Forelimb muscle (tissue), 1 donor: ENCODE measurements at places on chromosomes 16 and 17. TPM values are rescaled to one million over a fixed set of nuclear protein-coding genes. Genes with fewer than 3 reads are reported as not detected.

DNA sequence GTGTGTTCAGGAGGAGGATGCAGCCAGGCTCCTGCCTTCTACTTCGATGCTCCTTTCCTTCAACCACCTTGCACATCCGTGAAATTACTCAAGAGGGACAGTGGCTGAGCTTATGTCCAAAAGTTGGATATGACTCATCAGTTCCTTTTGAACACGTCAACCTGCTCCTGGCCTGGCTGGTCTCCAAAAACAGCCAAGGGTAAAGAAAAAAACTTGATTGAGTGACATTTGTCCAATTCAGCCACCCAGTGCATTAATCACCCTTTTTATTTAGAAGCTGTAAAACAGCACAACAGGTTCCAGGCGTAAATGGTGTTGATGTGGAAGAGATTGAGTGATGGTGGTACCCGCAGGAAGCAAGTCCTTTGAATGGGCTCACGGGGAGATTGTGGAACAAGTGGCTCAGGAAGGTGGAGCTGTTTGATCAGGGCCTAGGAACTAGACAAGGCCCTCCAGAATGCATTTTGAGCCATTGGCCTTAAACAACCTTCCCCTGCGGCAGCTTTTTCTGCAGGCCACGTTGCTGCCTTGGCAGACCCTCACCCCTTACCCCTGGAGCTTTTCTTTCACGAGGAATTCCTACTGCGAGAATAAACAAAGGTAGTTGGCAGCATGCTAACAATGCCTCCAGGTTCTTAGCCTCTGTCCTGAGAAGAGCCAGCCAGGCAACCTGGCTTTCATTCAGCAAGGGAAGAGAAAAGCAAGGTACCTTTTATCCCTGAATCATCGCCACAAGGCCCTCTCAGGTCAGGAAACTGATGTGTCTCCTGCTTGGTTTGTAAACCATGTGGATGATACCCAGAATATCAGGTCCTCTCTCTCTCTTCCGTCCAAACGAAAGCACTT, 173.3 kb upstream of the CACNG5 start:
- no peak for DNase-seq

DNA sequence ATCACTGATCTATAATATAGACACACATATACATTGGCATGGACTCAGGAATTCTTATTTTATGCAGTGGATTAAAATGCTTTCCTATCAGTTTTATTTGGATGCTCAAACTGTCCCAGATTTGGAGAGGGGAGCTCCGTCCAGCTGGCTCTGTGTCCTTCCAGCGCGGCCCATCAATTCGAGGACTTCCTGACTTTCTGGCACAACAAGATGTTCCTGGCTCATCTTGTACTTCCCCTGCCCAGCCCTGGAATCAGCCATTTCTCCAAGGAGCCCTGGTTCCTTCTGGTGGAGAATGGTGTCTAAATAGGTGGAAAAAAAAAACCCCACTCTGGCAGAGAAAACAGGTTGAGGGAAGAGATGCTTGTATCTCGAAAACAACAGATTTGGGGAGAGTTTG, 94.5 kb downstream of the CRISPLD2 start:
- no peak for DNase-seq

- DNase-seq = no peak
Measured at GRCh38 chr17:38449364-38449763, 21.1 kb downstream of the ARHGAP23 start.

DNA sequence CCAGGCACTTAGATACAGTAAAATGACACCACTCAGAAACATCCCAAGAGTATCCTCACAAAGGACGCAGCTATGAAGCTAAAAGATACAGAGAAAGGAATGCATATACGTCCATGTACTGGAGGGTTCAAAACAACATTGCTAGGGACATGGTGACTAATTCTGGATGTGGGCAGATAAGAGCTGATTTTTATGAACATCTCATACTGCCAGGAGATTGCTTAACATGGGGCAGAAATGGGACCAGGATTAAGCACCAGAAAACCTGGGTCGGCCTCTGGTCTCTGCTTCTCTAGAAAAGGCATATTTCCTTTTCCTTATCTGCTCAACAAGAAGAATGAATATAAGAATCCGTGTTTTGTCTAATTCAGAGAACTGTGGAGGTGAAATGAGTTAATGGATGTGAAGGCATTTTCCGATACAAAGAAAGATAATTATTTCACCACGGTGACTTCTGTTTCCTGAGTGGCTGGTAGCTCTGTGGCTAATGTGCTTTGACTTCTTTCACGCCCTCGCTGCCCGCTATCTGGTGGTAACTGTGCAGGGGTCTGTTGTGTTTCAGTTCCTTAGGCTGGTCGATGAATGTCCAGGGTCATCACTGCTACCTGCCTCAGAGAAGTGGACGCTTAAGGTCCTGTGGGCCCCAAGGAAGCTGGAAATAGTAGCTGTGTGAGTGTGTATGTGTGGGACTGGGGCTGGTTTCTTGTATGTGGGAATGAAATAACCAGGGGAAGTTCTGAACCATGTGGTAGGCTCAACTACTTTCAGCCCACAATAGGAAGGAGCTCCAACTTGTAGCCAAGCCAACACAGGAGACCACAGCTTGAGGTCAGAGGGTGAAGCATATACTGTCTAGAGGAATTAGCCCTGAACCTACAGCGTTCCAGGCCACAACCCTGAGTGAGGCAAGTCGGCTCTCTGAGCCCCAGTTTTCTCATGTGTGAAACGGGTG, 15.8 kb upstream of the CCL5 start:
- DNase-seq = no peak

DNA sequence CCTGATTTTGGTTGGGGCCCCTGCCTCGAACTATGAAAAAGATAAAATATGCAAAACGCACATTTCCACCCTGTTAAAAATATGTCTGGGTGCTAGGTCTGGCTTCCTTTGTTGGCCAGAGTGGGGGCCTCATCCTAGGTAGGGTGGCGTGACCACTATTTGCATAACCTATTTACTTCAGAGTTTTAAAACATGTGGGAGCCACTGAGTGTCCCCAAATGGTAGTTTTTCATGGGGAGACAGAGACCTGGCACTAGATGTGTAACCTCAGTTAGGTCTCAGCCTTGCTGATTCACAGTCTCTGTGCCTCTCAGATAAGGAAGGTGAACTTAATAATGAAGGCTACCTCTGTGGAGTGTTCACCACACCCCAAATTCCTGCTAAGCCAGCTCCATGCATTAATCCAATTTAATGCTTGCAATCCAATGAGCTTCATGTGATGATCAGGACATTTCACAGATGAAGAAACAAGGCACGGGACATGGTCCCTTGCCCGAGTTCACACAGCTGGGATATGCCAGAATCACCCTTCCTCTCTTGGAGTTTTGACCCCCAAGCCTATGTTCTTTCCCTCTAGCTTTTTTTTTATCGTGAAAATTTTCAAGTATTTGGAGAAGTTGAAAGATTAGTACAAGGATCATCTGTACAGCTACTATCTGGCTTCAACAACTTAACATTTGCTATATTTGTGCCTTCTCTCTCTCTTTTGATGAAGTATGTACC, 103.4 kb downstream of the IRF8 start:
- DNase-seq = no peak

GRCh38 chr17:51846566-51846965, 311.9 kb downstream of the CA10 start:
- no peak for DNase-seq

DNA sequence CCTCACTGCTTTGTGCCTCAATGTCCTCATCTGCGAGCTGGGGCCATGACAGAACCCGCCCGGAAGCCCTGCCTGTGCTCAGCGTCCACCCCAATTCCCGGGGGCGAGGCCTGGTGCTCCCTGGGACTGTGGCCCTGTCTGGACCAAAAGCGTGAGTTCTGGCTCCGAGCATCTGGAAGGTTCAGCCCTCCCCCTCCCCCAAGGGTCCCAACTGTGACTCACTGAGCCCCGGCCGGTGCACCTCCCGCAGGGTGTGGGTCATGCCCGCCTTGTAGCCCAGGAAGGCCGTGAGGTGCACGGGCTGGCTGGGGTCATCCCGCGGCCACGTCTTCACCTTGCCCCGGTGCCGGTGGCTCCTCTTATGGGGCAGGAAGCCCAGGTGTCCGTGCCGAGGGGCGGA, 755 bp downstream of the RPL3L start:
- no peak for DNase-seq

DNA sequence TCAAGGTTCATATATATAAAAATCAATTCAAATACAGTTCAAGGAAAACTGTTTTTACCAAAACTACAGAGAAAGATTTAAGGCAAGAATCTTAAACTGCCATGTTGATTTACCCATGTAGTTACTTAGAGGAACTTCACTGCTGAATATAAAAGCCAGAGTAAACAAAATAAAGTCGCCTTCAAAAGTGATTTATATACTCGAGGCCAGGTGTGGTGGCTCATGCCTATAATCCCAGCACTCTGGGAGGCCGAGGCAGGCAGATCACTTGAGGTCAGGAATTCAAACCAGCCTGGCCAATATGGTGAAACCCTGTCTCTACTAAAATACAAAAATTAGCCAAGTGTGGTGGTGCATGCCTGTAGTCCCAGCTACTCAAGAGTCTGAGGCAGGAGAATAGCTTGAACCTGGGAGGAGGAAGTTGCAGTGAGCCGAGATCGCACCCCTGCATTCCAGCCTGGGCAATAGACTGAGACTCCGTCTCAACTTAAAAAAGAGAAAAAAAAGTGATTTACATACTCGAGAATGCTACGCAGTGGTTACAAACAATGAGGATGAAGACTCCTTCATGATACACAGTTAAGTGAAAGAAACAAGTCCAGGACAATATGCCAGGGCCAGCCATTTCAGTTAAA, 54.1 kb upstream of the CNEP1R1 start:
- no peak for DNase-seq

DNA sequence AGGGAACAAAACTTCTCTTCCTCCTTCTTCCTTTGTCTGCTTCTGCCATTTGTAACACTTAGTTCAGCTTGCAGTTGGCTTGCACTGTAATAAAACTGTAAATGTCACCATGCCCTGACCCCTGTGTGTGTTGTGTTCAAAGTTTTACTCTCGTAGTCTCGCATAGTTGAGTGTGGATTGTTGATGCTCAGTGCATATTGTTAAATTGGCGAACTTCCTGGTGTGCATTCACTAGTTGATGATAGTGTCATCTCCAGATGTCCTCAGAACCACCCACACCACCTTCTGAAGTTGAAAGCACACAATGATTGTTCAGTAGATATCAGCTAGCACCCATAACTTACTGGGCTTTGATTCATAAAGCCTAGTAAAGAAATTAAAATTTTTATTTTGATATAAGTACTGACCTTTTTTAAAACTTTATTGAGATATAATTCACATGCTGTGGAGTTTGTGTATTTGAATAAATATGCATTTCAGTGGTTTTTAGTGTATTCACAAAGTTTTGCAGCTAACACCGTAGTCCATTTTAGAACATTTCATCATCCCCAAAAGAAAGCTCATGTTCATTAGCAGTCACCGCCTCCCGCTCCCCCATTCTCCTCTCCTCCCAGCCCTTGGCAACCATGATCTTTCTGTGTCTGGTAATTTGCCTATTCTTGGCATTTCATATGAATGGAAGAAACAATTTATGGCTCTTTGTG, 25.0 kb downstream of the USP10 start:
- DNase-seq = no peak

GRCh38 chr17:81984773-81985410, 7.5 kb downstream of the ASPSCR1 start:
- no peak for DNase-seq

DNA sequence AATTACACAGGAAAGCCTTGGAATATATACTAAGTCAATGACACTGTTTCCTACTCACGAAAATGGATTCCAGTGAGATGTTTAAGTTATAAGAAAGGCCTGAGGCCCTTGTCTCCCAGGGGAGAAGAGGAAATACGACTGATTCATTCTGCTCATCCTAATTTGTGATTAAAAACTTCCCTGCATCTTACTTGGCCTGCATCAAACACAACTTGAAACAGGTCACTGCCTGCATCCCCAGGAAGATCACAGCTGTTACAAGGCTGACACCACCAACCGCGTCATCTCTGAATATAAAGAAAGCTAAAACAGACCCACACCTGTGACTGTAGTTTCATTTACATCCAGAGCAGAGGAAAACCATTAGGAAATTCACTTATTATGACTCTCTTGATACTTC, 121.9 kb downstream of the DNAH3 start:
- no peak for DNase-seq

- DNase-seq = no peak
Measured at GRCh38 chr16:12829096-12829888, 25.6 kb upstream of the CPPED1 start.

- no peak for DNase-seq
Measured at GRCh38 chr16:10121897-10122425, 60.3 kb downstream of the GRIN2A start.

- DNase-seq = no peak
Measured at GRCh38 chr17:77601054-77601979, 357.2 kb upstream of the TNRC6C start.

DNA sequence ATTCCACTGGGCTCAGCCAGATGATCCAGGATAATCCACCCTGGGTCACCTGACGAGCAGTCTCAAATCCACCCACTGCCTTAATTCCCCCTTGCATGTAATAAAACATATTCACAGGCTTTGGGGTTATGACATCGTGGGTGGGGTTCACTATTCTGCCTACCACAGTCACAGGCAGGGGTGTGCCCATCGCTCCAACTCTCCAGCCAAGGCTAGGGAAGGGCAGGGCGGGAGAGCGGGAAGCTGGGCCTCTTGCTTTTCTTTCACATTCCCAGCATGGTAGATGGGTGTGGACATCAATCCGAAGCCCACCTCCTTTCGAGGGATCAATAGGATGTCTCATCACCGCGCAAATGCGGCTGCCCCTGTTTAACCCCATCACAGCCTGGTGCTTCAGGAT, 12.7 kb upstream of the CD300LD start:
- DNase-seq = no peak

- no peak for DNase-seq
Measured at GRCh38 chr16:85334718-85335583, 222.7 kb upstream of the CIBAR2 start.

DNA sequence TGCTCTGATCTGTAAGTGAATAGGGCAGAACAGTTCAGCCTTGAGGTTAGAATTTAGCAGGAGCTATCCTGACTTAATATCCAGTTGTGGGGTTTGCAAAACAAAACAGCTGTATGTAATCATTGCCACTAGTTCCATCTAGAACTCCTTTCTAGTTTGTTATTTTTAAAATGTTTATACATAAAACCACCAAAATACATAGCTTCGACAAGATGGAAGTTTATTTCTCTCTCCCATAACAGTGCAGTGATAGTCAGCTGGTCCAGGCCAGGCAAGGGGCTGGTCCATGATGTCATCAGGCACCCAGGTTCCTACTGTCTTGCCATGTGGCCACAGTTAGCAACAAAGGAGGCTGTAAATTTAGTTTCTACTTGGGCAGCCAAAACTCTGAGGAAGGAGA, 10.5 kb upstream of the PLK1 start:
- no peak for DNase-seq

GRCh38 chr17:82297280-82297713, 20.1 kb downstream of the CD7 start:
- no peak for DNase-seq

Gene ELMO3
- polyA plus RNA-seq = 1.1 TPM

Gene DNAAF8
- polyA plus RNA-seq = 0.63 TPM

Gene SPATA20
- polyA plus RNA-seq = 24.3 TPM

Gene NLGN2
- 24.5 TPM for polyA plus RNA-seq

Gene SDR42E2
- polyA plus RNA-seq = not detected

Gene SLFN12L
- not detected for polyA plus RNA-seq

Gene C17orf78
- polyA plus RNA-seq = not detected

Gene TPPP3
- polyA plus RNA-seq = 497 TPM

Gene PABPN1L
- 0.11 TPM for polyA plus RNA-seq

Gene FBXO39
- polyA plus RNA-seq = 0.20 TPM

Gene G6PC3
- 35.0 TPM for polyA plus RNA-seq

Gene RAI1
- 17.8 TPM for polyA plus RNA-seq
